ENCODE measurements at places on chromosomes 11 and 22.
A peak's percentile ranks its signal among the peaks of the same experiment; 100 is the strongest.

DNA sequence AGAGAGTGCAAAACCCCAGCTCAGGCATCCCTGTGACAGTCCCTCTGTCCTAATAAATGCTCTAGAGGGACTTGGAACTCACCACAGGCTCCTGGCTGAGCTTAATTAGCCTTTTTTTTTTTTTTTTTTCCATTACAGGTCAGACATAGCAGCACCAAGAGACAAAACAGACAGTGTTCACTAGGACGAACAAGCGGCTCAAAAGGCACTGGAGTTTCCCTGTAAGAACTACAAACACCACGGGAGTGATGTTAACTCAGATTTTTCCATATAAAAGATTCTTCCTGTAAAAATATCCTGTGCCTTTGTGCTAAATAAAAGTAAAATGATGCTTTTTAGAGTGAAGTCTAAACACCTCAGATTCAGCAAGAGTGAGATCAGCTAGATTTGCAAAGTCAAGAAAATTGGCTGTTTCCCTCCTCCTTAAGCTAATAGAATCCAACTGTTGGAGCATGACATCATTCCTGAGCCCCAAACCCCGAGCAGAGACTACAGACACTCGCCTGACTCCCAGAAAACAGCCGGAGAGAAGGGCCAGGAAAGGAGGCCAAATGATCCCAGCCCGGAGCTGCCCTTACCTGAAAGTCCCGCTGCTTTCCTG lies 101.0 kb upstream of the AKIP1 start:
- no peak for DNase-seq

DNA sequence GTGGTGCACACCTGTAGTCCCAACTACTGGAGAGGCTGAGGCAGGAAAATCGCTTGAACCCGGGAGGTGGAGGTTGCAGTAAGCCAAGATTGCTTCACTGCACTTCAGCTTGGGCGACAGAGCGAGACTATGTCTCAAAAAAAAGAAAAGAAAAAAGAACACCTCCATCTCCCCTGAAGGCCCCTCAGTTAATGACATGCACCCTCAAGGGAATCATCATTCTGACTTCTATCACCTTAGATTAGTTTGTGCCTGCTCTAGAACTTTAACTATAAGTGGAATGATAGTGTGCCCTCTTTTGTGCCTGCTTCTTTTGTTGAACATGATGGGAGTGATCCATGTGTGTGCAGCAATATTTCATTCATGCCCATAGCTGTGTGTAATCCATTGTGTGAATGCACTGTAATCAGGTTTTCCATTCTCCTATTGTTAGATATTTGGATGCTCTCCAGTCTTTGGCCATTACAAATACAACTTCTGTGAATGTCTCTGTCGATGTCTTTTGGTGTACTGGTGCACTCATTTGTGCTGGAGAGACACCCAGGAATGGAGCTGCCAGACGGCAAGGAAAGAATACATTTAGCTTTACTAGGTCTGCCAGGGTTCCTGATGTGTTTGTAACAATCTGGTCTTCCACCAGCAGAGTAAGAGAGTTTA lies 883 bp upstream of the VPREB3 start:
- no peak for DNase-seq

DNA sequence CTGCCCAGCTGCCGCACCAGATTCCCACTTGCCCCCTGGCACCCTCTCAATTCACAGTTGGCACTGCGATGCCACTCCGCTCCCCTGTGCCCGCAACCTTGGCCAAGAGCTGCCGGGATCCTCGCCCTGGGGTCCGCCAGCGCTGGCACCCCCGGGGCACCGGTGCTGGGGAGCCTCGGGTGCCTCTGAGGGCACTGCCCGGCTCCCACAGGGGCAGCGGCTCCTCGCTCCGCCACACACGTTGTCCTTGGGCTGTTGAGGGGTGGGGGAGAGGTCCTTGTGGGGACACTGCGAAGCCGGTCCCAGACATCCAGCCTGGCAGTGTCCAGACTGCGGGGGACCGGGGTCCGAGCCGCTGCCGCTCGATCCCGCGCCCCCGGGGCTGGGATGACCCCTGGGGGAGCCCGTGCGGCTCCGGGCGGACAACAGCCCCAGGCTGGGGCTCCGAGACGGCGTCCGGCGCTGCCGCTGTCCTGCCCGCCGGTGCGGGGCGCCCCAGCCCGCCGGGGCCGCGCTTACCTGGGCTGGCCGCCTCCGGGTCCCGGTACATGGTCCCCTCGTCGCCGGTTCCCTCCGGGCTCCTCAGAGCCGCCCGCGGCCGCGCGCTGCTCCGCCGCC lies 496 bp downstream of the SYT7 start:
- DNase-seq, result no peak

- no peak for DNase-seq
Measured at GRCh38 chr11:75163921-75164849, 13.3 kb downstream of the SLCO2B1 start.

- DNase-seq, result no peak
Measured at GRCh38 chr11:112773264-112773663, 188.0 kb upstream of the NCAM1 start.

DNA sequence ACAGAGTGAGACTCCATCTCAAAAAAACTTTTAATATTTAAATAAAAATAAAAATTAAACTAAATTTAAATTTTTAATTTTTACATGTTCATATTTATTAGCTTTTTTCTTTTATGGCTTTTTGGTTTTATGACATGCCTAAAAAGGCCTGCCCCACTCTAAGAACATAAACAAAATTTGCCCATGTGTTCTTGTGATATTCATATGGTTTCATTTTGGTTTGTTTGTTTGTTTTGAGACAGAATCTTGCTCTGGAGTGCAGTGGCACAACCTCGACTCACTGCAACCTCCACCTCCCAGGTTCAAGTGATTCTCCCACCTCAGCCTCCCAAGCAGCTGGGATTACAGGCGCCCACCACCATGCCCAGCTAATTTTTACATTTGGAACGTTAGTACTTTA lies 27.7 kb downstream of the SUSD2 start:
- DNase-seq, result no peak

DNA sequence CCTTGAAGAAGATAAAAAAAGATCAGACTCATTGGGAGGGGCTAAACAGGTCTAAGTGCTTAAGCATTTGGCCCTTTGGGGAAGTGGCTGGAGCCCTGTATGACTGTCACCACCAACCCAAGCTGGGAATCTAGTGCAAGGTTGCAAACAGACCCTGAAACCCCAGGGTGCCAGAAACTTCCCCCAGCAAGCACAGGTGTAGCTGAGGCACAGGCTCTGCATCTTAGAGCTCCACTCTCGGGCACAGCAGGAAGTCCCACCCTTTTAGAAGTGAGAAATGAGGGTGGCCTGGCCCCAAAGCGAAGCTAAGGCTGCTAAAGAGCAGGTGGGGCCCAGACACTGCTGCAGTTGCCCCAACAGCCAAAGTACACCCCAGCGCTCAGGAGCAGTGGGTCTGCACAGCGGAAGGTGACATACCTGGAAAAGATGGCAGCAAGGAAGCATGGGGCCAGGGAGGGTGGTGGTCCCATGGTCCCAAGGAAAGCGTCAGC lies 5.8 kb upstream of the KDM2A start:
- DNase-seq, result no peak

DNA sequence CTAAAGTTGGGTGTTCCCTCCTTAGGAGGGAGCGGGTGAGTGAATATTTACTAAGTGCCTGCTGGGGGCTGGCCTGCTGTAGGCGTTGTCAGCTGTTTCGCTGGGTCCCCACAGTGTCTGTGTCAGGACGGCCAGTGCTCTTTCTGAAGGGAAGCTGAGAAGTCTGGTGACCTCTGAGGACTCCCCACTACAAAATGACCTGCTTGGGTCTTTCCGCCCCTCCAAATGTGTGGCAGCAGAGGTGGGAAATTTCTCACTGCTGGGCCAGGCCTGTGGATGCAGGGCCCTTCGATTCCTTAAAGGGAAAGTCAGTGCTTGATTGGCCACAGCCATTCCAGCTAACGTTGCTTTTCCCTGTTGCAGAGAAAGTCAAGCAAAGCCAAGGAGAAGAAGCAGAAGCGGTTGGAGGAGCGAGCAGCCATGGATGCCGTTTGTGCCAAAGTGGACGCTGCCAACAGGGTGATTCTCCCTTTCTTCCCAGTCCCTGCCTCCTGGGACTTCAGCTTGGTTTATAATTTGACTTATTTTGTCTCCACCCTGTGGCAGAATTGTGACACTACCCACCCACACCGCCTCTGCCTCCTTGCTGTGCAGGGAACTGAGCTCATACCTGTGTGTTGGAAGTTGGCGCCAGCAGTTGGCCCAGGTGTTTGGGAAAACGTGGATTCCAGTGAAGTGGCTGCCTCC lies 6.8 kb downstream of the NAA40 start:
- DNase-seq, result peak; percentile 60

- DNase-seq, result no peak
Measured at GRCh38 chr22:28819253-28820096, 19.1 kb upstream of the XBP1 start.

GRCh38 chr11:121459413-121460017 lies 6.7 kb upstream of the SORL1-AS1 start:
- no peak for DNase-seq

DNA sequence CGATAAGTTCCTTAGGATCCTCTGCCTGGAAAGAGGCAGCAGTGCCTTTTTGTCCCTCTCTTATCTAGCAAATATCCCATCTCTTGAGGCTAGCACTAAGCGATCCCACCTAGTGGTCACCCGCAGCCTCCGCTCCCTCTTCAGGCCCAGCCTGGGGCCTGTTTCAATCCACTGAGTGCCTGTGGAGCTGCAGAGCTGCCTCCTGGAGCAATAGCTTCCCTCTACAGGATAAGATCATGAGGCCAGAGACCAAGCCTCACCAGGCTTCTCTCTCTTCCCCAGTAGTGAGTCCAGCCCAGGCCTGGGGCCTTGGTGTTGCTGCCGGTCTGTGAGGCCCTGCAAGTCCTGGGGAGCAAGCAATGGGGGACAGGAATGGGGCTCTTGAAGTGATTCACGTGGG lies 65.8 kb downstream of the SLC22A12 start:
- no peak for DNase-seq

GRCh38 chr11:119742263-119742861 lies 13.4 kb upstream of the NECTIN1 start:
- DNase-seq, result no peak

GRCh38 chr22:46598737-46599424 lies 21.3 kb upstream of the GRAMD4 start:
- DNase-seq, result no peak

DNA sequence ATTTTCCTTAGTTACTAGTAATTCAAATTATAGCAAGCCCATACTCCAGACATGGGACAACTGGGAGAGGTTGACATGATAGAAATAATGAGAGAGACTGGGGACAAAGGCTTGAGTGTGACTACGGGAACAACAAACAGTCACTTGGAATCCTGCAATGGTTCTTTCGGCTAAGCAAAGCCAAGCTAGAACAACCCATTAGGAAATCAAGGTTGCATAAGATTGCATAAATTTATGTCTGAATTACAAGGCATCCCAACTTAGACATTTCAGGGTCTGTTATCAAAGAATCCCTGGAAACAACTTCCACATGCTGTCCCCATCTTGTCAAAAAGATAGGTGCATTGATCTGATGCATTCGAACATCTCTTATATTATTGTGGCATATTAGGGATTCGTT lies 10.2 kb upstream of the NRGN start:
- DNase-seq, result no peak

- DNase-seq, result no peak
Measured at GRCh38 chr11:125951731-125952130, 5.9 kb downstream of the VSIG10L2 start.

- DNase-seq, result no peak
Measured at GRCh38 chr11:67230406-67230805, 35.9 kb upstream of the GRK2 start.

DNA sequence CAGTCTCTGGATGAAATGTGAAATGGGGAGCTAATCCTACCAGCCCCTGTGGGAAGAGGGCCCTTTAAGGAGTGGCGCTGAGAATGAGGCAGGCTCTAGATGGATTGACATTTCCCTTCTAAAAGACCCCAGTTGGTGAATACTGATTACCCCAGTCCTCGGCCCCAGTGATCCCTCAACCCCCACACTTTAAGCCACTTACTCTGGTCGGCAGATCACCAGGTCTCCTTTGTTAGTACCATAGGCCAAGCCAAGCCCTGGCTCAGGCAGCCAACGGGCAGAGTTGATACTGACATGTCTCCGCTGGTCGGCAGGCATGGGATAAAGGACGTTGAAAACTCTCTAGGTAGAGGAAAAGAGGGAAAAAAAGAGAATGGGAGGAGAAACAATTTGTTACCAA lies 26.1 kb upstream of the CHRM4 start:
- no peak for DNase-seq

- DNase-seq, result no peak
Measured at GRCh38 chr11:35116762-35117640, 22.0 kb upstream of the CD44 start.

DNA sequence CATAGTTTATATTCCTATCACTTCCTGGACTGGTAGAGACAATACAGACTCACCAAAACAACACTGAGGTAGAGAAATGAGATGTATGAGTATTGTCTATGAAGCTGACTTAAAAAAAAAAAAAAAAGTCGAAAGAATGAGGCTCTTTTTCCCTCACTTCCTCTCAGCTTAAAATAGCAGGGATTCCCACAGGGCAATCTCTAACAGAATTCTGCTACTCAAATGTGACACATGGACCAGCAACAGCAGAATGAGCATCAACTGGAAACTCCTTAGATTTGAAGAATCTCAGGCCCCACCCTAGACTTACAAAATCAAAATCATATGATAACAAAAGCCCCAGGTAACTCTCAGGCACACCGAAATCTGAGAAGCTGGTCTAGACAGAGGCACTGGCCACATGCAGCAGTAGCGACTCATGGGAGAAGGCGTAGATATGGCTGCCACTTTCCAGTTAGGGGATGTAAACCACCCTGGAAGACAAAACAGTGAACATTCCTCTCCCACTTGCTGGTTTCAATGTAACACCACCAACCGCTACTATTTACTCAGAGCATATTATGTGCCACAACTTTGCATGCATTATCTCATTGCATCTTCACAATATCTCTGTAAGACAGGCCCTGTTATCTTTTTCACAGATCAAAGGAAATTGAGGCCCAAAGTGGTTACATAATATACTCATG lies 128.0 kb downstream of the RBFOX2 start:
- DNase-seq, result no peak

- peak; percentile 57 for DNase-seq
Measured at GRCh38 chr11:100830274-100830673, 143.2 kb downstream of the ARHGAP42 start.

DNA sequence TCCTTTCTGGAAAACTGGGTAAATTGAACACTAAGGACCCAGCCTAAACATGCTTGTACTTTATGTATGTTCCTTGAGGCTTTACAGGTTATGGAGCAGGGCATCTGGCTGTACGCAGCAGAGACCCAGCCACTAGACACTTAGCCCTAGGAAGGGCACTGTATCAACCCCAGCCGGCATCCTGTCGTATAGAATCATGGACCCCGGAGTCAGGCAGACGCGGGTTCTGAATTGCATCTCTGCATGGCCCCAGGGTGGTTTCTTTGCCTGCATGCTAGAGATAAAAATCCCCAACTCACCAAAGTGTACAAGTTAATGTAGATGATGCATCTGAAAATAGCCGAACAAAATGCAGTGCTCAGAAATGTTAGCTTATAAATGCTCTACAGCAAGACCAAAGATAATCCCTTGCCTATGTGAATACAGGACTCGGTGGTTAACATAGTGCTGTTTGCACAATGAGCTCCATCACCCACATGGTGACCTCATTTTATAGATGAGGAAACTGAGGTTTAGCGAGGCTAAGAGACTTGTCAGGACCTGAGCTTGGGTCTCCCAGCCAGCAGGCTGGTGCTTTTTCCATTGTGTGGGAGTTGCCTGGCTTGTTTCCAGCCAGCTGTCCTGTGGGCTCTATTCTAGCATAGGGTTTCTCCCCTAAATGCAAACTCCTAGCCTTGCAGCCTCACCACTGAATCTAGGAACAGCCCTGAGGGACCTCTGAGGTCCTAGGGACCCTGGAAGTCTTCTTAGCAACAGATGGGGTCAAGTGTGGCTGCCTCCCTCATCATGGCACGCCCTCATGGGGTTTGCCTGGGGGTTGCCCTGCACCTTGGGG lies 7.3 kb downstream of the CD6 start:
- peak; percentile 27 for DNase-seq

Data from SHP77 (cell line).